ENCODE measurements at places on chromosomes 4 and X.

DNA sequence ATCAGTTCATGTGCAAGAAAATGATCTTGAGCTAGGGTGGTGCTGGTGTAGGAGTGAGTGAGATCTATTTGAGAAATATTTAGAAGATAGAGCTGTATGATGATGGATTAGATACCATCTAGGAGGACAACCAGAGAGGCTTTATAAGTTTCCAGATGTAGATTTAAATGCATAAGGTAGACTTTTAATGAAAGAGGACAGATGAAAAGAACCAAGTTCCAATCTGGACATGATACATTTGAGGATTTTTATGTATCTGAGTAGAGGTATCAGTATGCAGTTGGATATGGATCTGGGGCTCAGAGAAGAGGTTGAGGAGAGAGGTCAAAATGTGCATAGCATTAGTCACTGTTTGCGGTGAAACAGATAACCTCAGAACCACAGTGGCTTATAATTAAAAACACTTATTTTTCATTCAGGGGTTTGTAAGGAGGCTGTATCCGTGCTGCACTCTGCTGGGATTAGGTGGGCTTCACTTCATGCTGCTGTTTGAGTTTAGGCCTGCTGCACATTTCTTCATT, 348.7 kb downstream of the BMPR1B start:
- no peak for DNase-seq

- DNase-seq: no peak
These were observed 1137.6 kb upstream of the IGFBP7 start for GRCh38 chr4:58247792-58248191.

DNA sequence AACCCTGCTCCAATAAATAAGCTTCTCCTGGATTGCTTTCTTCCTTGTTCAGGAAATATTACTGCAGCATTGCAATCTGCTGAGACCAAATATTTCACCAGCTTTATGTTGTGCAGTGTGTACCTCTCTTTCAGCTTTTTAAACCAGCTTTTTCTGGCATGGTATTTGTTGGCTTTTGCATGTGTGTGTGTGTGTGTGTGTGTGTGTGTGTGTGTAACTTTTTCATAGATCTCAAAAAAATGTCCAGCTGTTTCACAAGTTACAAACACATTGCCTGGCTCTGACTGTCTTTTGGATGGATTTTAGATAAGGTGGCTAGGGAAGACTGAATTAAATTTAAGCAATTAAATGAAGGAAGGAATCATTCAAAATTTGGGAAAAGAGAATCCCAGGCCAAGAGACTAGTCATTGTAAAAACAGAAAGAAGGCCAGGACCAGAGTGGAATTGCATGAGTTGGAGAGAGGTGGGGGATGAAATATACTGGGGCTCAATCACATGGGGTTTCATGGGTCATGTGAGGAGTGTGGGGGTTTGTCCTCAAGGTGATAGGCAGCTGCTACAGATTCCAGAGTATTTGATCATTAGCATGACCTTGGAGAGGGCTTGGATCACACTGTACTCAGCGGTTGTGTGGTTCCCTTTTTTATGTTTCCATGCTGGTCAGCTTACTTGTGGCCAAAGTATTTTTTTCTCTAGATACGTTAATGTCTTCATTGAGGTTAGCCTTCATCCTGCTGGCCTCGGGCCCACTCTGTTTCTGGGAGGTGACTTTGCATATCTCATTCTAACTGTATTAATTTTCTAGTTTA, 357.7 kb upstream of the BOD1L1 start:
- DNase-seq: no peak

GRCh38 chr4:148914301-148914700, 472.1 kb upstream of the NR3C2 start:
- no peak for DNase-seq

DNA sequence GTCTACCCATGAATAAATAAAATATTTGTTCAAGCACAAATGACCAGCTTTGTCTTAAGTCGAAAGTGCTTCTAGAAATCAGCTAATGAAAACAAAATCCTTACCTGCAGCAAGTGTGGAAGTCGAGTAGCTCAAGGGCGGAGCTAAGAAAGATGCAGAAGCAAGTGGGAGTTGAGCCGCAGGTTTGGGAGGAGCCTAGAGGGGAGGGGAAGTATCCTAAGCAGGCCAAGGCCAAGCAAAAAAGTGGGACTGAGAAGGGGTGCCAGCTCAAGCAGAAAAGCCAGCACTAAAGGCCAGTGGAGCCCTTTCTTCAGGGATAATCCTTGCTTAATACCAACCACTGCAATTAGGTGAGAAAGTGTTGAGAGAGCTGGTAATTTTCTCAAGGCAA, 60.8 kb downstream of the DLG3 start:
- no peak for DNase-seq

GRCh38 chr4:14916554-14917297, 85.6 kb upstream of the CPEB2 start:
- no peak for DNase-seq

All from CD4-positive, alpha-beta T cell treated with Interleukin-4 for 1 hour (primary cell).